Activated naive CD4-positive, alpha-beta T cell (primary cell): ENCODE measurements at places on chromosomes 2 and 18.

GRCh38 chr18:26746398-26746797, 119.1 kb downstream of the AQP4 start:
- no peak for DNase-seq

DNA sequence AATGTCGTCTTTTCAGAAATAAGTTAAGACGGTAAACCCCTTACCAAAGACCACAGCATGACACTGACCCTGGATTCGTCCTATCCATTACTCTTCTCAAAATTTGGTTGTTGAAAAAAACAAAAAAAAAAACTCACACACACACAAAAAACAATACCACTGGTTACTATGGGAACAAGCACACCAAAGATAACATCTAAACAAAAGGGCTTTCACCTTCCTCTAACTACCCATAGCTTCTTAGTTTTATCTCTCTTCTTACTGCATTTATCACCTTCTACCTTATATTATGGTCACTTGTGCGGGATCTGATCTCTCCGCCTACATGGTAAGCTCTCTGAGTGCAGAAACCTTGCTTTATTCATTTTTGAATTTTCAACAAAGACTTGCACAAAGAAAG, 192.7 kb downstream of the STK39 start:
- no peak for DNase-seq

GRCh38 chr18:46716827-46717226, 40.0 kb downstream of the ST8SIA5 start:
- no peak for DNase-seq

DNA sequence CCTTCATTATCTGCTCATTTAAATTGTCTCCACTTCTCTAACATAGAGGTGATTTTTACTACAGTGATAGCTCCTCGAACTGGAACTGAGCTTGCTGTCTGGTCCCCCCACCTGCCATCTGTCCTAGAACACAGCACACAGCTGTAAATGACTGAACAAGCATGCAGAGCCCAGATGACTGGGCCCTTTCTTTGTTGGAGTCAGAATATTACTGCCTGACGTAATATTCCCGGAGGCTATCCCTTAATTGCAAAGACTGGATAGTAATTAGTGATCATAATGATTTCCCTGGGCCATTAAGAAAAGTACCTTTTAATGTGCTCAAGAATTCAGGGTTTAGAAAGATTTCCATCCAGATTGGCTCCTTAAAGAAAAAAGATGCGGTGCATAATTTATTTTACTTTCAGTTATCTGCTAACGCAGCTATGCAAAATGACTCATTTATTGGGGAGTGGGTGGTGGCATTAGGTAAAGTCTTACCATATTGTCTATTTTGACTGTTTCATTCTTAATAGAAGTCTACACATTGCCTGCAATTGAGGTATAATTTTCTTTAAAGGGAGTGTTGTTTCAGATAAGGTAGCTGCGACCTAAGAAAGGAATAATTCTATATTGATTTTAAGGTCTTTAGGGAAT, 84.4 kb downstream of the MAP4K4 start:
- no peak for DNase-seq

- peak; percentile 28 for DNase-seq
These were observed 13.2 kb downstream of the ARL4C start for GRCh38 chr2:234483568-234484251.

GRCh38 chr2:95122197-95122551, 566 bp upstream of the MRPS5 start:
- no peak for DNase-seq

GRCh38 chr2:68837164-68837860, 33.9 kb downstream of the BMP10 start:
- peak; percentile 57 for DNase-seq

DNA sequence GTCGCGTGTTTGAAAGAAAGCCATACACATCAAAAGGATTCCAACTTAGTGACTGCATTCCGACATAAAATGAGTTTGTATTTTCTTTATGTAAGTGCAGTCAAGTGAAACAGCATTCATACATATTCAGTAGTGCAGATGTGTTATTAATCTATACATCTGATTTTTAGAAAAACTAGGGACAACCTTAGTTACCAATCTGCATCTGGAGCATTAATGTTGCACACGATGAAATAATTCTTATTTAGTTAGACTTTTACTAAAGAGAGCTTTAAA, 1.9 kb downstream of the GORASP2 start:
- no peak for DNase-seq

GRCh38 chr2:200446612-200447011, 63.3 kb downstream of the KCTD18 start:
- DNase-seq = no peak

- no peak for DNase-seq
These were observed 171.2 kb downstream of the ACOXL start for GRCh38 chr2:110903548-110903947.

DNA sequence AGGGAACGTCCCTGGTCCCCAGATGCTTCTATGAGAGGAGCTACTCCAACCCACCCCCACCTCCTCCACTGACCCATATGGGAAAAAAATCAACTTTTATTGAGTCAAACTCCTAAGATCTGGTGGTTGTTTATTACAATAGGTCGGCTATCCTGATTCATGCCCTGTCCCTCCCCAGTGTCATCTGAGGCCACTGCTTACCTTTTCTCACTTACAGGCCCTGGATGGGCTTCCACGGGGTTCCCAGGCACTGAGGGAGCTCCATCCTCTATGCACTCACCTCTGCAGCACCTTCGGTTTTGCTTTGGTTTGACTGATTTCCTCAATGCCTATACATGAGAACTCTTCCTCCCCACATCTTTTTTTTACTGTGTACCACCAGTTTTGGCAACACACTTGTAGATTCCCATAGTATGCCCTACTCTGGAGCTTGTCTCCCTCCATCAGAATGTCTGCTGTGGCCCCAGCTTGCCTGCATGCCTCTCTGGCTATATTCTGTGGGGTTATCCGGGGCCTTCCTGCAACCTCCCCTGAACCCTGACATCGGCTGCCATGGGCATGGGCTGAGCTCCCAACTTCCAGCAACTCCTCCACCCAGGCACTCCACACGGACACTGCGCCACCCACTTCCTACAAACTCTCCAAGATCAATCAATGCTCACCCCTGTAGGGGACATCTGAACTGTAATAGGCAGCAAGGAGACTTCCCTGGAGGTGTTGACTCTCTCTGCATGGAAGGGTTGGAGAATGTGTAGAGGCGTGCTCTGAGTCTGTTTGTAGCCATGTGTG, 236.1 kb downstream of the VAPA start:
- no peak for DNase-seq

DNA sequence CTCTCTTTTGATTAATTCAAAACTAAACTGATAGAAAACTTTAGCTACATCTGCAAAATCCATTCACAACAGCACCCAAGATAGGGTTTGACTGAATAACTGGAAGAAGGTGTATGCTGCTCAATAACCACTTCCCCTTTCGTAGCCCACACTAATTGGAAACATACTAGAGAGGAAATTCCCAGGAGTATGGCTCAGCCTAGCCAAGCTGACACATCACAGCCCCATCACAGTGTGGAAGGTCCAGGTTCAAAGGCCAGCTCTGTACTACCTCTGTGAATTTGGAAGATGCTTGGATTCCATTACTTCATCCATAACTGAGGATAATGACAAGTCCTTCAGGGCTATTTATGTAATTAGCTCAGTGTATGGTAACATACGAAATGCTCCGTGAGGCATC, 185.4 kb downstream of the FBXO15 start:
- DNase-seq = no peak

DNA sequence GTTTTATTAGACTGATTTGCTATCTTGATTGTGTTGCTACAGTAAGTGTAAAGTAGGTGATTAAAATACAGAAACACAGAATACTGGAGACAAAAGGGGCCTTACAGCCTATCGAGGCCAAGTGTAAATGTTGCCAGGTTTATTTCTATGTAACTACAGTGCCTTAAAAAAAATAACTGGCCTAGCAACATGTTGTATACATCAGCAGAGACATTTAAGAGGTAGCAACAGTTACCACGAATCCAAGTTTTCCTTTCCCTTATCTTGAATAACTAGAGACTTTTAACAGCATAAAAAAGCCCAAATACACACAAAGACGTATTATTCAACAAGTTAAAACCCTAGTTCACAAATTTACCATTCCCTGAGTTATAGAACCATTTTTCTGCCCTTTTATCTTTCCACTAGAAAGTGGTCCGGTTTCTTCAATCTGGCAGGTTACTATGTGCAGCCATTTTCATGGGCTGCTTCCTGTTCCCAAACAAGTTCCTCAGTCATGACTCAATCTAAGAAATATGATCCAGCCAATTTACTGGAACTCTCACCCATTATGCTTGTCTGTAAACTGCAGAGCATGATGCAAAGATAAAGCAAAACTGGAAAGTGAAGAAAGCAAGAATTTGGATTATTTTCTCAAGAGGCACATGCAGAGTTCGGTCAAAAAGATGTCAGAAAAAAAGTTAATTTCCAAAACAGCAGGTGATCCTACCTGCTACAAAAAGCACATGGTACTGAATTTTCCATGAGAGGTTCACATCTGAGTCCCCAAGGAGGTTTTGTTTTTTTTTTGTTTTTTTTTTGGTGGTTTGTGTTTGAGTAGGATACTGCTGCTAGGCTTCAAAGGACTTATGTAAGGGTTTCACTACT, 22.2 kb downstream of the NFE2L2 start:
- no peak for DNase-seq

- DNase-seq = no peak
These were observed 7.3 kb upstream of the ATRAID start for GRCh38 chr2:27204566-27204965.

DNA sequence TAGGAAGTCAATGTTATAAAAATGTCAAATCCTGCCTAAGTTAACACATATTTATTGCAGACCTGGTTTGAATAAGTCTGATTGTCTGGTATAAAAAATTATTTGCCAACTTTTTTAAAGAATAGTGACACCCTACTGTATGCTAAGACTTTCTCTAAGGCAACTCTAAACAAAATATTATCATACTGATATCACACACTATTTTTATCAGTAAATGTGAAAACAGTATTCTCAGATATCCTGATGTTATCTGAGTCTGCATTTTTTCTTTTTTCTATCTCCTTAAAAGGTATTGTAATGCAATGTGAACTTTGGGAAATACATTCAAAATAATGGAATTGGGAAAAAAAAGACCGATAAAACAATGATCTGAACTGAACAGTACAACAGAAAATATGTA, 127.1 kb downstream of the DOCK10 start:
- no peak for DNase-seq

GRCh38 chr2:127313406-127313805, 19.5 kb upstream of the ERCC3 start:
- no peak for DNase-seq

- peak; percentile 48 for DNase-seq
These were observed at the start of gene KLF7 for GRCh38 chr2:207165121-207166038. Gene KLF7 (minus strand): TSS chr2:207165948. CDS start chr2:207165568, 380 bp downstream.

DNA sequence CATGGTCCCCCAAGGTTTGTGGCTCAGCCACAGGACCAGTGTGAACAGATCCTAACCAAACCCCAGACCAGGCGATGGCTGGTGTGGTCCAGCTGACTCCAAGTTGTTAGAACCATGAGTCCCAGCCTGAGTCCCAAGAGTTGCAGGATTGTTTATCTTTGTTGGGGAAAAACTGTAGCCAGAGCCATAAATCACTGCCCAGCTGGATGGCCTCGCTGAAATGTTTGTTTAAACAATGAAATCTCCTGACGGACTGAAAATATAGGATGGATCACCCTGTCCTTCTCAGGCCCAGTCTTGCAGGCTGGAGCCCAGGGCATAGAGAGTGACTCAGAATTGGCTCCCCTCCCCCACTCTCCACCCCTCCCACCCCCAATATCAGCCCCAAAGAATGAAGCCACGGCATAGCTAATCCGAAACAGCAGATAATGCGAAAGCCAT, 36.4 kb downstream of the PKDCC start:
- no peak for DNase-seq

GRCh38 chr2:142052220-142052863, 78.5 kb downstream of the LRP1B start:
- DNase-seq = no peak

DNA sequence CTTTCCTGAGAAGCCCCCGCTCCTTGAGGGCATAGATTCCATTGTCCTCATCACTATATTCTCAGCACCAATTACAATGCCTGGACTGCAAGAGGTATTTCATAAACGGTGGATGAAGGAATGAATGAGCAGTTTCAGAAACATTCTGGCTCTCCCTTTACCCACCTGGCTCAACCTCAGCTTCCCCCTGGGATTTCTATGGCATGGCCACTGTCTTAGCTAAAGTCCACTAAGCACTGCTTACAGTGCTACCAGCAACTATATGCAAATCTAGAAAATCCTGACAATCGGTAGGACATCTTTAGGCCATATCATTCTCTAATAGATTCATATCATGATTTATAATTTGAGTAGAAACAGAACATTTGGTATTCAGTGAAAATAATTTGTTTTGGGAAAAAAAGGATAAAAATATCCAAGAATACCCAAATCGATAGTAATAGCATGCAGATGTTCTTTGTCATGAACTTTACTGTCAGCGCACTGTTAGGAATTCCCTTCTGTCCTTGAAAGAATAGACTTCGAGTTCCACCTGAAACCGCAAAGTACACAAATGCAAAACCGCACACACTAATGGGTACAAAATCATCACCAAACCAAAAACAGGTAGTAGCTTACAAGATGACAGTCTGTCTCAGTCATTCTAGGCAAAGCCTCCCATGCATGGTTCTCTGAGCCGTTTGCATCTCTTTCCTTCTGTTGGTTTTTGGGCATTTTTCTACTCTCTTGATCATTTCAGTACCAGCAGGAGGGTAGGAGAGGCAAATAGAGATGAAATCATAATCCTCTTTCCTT, 303.6 kb upstream of the ID2 start:
- no peak for DNase-seq

DNA sequence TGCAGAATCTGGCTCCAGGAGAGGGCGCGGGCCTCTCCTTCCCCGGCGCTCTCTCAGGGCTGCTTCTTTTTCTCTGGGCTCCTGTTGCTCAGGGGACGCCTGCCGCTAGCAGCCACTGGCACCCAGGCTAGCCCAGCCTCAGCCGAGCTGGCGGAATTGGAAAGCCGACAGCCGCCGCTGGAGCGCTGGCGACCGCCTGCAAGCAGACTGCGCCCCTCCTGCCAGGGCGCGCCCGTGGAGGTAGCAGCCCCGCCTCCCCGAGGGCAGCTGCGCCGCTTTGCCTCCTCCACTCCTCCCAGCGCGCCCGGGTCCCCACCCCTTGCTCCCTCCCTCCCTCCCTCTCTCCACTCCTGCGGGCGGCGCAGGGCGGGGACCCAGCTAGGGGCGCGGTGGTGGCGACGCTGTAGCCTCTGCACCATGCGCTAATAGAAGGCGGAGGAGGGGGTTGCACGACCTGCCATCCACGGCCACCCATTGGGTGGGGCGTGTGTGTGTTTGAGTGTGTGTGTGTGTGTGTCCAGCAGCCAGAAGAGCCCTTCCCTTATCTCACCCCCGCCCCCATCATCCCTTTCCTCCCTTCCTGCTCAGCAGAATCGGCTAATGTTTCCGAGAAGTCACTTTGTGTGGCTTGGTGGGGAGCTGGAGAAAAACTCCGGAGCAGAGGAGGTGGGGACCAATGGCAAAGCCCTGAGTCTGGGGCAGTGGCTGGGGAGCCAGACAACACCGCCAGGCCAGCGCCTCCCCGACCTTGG, at the start of gene SCN9A:
Gene SCN9A, minus strand, starts transcription at position 209 of the 752 bp plus-strand sequence. CDS start 64,188 bp downstream, outside the sequence.
- DNase-seq = no peak

DNA sequence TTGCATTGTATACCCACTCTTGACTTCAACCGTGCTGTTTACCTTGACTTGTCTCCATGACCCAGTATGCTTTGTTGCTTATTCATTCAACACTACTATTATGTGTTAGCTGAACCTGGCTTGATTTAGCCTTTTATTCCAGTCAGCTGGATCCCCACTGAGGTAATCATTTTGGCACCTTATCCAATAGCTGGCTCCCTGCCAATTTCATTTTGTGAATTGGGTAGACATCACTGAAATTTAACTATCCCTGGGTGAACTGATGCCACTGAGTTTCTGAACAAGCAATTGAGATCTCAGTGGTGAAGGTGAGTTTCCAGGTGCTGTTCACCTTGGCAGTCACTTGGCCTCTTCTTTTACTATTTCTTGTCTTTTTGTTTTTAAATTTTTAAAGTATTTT, 584.3 kb downstream of the ADCYAP1 start:
- no peak for DNase-seq
